ENCODE measurements at places on chromosomes 12 and 14. TPM values are rescaled to one million over a fixed set of nuclear protein-coding genes. Genes with fewer than 3 reads are reported as not detected.

OR4K15 gene
- total RNA-seq = not detected

GZMH gene
- total RNA-seq = not detected

NEDD8 gene
- total RNA-seq = 56.1 TPM

CD69 gene
- total RNA-seq = 14.5 TPM

IFI27 gene
- 20.4 TPM for total RNA-seq

LRP1-AS gene
- not detected for total RNA-seq

SYNE3 gene
- 6.0 TPM for total RNA-seq

SLC39A2 gene
- total RNA-seq = 1.9 TPM

TXNDC16 gene
- 30.7 TPM for total RNA-seq

MYO1H gene
- 0.53 TPM for total RNA-seq

CLEC2A gene
- not detected for total RNA-seq

IL31 gene
- not detected for total RNA-seq

P2RX7 gene
- 2.3 TPM for total RNA-seq

OR6C2 gene
- not detected for total RNA-seq

CCDC38 gene
- total RNA-seq = not detected

FAM181A gene
- total RNA-seq = not detected

EFS gene
- total RNA-seq = 35.5 TPM

TMEM30B gene
- 14.3 TPM for total RNA-seq

VIPAS39 gene
- total RNA-seq = 22.1 TPM

TBK1 gene
- 24.2 TPM for total RNA-seq

PRIM1 gene
- 15.3 TPM for total RNA-seq

DIO3 gene
- 0.41 TPM for total RNA-seq

ACOT6 gene
- total RNA-seq = 0.47 TPM

BICDL1 gene
- total RNA-seq = 35.6 TPM

FGF6 gene
- total RNA-seq = 1.3 TPM

IL26 gene
- total RNA-seq = not detected

RNASE4 gene
- total RNA-seq = 13.5 TPM

All from metanephros (tissue), 2 donors.